ENCODE measurements at places on chromosomes 13 and 19. TPM values are rescaled to one million over a fixed set of nuclear protein-coding genes. Genes with fewer than 3 reads are reported as not detected.

- DNase-seq: no peak
Measured at GRCh38 chr19:38662537-38663155, 15.2 kb downstream of the ACTN4 start.

DNA sequence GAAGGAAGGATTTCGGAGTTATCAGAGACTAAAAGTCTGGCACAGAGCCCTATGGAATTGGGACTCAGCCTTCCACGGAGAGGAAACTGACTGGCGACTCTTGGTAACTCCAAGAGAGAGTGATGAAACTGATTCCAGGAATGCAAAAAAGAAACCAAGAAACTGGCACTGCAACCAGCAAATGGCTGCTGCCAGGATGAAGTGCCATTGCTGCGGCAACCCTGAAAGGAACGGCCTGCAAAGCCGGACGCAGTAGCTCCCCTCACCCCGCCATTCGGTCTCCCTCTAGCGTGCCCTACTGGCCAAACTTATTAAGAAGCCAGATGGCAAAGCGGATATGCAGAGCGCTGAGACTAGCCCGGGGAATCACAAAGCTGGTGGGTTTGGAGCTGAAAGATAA, 236.0 kb downstream of the PCDH9 start:
- DNase-seq: no peak

- DNase-seq: no peak
Measured at GRCh38 chr13:88456151-88456550, 785.0 kb downstream of the SLITRK5 start.

DNA sequence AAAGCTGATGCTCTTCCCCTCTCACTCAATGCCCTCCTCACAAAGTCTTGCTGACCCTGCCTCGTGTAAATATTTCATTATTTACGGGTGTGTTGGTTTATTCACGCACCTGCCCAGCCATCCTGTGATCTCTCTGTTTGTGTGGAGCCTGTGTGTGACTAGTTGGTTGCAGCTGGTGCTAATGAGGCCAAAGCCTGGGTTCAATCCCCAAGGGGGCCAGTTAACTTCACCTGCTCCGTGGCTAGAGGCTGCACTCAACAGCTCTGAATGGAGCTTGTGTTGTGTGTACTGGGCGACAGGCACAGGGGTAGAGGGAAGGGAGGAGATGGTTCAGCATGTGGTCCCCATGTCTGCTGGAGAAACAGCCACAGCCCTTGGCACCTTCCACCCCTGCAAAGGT, 109.5 kb downstream of the DNAJC15 start:
- DNase-seq: no peak

GRCh38 chr13:24680258-24680920, at the start of gene ATP12A:
ATP12A (plus strand) TSS chr13:24680408; CDS start chr13:24680744, 336 bp downstream.
- DNase-seq: no peak

Gene GADD45GIP1
- 219 TPM for total RNA-seq

Gene CGB3
- not detected for total RNA-seq

Data from PC-3 (cell line).